Uterus (tissue), 4 donors: ENCODE measurements at places on chromosomes 13 and 19.
A peak's percentile ranks its signal among the peaks of the same experiment; 100 is the strongest.

DNA sequence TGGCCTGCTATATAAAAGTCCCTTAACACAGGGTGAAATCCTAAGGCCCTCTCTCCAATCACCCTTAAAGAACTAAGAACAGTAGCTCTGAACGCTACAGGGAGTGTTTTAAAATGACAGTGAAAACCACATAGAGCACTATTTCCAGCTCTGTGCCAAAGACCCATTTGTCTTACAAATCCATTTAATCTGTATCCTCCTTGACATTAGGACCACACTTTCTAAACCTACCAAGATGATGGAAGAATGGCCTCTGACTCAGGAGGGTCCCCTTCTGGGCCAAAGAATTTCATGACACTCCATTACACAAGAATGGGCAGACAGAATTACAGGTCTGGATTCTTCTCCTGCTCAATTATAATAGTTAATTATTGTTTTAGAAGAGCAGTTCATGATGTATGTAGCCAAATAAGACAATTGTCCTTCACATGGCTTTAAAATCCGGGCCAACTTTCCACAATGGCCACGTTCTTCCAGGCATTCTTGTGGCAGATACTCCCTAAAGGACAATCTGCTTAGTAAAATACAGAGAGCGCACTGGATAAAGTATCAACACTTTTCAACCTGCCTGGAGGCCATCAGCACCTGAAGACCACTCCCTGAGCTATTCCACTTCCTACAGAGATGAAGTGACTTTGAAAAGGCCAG lies 61.0 kb downstream of the STK24 start:
- no peak for DNase-seq

- DNase-seq = no peak
Observed at GRCh38 chr13:113584870-113585671, 518 bp downstream of the TFDP1 start.

- DNase-seq = no peak
Observed at GRCh38 chr13:23574421-23575145, 4.4 kb downstream of the TNFRSF19 start.

GRCh38 chr19:54696117-54696548 lies 28.1 kb upstream of the KIR3DL3 start:
- no peak for DNase-seq

DNA sequence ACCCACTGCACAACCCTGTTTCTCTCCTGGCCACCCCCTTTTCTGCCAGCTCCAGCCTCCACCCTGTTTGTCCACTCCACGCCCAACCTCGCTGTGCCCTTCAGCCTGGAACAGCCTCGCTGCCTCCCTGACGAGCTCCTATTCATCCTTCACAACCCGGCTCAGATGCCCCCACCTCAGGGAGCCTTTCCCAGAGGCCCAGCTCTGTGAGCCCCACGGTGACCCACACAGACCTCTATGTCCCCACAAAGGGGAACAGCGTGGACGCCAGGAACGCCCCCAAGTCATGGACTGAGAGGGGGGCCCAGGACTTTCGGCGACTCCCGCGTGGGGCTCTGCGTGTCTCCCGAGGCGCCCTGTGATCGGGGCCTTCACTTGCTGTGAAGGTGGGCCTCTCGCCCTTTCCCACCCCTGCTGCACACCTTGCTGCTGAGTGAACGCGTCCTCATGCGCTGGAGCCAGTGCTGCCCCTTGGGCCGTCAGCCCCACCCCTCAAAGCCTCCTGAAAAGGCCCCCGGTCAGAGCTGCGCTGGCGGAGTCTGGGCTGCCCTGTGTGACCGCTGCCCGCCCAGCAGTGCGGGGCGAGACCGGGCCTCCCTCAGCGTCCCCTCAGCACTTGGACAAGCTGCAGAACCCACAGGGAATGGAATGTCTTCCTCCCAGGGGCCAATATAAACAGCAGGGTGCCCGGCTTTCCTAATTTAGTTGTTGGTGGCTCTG lies 40.0 kb downstream of the ADPRHL1 start:
- DNase-seq = no peak

GRCh38 chr13:48686636-48687210 lies 33.0 kb downstream of the CYSLTR2 start:
- no peak for DNase-seq

DNA sequence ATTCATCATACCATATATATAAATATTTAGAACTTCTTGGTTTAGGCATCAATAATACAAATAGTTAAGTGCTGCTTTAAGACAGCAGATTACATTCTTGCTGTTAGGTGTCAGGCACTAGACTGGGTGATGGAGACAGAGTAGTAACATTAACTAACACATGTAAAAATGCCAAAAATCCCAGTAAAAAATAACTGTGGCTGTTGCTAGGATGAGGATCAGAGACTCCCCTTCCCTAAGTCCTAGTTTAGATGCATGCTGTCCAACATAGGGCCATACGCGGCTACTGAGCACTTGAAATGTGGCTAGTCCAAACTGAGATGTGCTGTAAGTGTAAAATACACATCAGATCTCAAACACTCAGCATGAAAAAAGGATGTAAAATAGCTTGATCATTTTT lies 94.7 kb downstream of the CDADC1 start:
- no peak for DNase-seq

GRCh38 chr13:95301183-95301967 lies at the start of gene ABCC4:
Gene ABCC4 (minus strand): TSS chr13:95301451. CDS start chr13:95301314, 137 bp downstream.
- DNase-seq = peak; percentile 17

DNA sequence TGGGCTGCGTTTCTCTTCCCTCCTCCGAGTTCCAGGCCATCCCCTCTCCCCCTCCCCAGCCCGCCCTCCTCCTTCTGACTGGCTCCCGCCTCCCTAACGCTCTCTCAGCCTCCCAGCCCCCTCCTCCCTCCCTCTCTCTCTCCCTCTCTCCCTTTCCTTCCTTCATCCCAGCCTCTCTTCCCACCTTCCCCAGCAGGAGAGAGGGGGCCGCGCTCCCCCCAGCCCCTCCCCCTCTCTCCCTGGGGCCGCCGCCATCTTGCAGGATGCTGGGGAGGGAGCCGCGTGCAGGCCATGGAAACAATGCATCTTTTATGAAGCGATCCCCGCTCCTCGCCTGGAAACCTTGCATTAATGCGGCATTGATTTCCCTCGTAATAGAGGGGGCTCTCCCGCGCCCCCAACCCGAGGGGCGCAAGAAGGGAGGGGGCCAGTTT lies 42.6 kb upstream of the ADGRL1 start:
- DNase-seq = peak; percentile 85

- no peak for DNase-seq
Observed at GRCh38 chr19:19315444-19315843, 4.9 kb downstream of the SUGP1 start.

DNA sequence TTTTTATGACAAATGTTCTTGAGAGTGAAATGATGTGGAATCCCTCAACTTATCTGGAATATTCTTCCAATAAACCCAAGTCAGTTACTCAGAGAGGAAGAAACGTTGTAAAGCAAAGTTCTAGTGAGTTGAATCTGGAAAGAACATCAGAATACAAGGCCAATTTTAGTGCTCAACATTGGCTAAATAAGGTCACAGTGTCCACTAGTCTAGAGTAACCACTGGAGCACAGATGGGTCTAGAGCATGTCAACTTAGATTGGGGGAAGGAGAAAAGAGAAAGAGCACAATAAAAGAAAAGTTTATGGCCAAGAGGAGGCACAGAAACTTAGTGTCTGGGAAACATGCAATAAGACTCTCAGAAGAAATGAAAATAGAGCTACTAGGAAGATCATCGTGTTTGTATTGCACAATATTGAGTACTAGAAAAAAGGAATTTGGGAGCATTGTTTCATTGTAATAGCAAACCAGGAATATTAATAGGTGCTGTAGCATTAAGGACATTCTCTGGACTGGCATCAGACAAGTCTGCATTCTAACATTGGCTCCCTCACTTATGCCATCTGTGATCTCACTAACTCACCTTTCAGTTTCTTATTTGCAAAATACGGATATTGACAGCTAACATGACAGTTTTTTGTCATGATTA lies 1318.5 kb downstream of the PCDH9 start:
- no peak for DNase-seq

GRCh38 chr13:32838945-32839344 lies 177.3 kb upstream of the KL start:
- no peak for DNase-seq

- DNase-seq = no peak
Observed at GRCh38 chr19:36058481-36059179, 3.9 kb downstream of the WDR62 start.

DNA sequence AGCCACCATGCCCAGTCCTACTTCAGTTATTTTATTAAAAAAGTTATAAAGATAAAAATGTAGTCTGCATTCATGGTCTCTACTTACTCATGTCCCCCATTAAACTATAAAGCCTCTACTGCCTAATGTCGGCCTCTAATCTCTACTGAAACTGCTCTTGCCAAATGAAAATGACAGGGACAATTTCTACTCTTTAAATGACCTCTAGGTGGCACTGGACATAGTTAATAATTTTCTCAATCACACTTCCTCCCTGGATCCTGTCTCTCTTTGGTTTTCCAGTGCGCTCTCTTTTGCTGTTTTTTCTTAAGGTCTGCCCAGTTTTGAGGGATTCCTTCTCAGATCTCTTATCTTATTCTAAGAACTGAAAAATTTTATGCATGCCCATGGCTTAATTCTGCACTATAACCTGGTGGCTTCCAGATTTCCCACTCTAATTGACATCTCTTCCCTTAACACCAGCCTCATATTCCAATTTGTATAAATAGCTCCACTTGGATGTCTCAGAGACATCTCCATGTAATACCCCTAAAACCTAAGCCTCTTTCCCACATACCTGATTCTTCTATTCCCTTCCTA lies 54.3 kb downstream of the MTMR6 start:
- DNase-seq = no peak

DNA sequence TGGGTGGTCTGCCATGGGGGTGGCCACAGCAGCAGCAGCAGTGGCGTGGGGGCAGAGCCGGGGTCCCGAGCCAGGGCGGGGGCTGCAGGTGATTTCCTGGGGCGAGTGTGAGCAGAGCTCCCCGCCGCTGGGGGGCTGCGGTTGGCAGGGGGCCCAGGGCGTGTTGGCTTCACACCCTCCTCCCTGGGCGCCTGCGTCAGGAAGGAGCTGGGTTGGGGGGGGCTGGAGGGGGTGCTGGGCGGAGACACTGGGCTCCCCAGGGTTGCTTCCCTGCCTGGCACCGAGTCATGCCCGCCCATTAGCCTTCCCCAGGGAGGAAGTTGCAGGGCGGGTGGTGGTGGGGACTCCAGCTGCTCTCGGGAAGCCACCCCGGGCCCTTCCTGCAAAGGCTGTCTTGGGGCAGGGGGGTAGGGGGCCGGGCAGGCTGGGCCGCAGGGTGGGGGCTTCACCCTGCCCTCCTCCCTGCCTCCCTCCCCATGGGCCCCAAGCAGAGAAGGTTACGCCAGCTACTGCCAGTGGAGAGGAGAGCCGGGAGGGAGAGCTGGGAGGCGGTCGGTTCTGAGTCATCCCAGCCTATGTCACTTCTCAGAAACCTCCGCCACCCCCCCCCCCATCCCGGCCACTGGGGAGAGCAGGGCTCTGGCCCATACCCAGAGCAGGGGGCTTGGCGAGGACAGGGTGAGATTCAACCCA lies 4.6 kb downstream of the MIDN start:
- peak; percentile 96 for DNase-seq

DNA sequence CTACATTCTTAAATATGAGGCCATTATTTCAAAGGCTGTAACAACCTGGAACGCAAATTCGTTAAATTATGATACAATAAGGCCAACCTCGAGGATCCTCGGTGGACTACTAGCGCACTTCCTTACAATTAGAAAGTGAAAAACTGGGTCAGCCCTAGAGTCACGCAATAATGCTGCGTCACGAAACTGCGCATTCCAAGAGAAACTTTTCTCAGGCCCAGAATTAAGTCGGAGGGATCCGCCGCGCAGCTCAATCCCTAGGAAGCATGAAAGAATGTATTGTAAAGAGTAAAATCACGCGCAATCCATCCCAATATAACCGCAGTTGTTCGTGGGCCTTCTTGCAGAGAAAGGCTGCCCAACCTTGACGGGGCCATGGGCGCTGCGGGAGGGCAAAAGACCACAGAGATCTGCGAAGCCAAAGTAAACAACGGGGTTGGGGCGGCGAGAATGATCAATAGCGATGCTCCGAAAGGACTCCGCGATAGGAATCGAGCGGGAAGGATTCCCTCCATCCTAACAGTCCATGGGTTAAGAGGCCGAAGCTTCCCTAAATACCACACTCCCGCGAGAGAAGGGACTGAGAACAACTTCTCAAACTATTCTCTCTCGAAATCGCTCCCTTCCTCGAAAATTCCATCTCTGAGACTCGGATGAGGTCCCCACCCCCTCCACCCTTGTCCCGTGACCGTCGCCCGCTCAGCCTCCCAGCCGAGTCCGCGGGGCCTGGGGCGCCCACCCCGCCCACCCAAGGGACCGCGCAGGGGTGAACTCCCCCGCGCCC lies 564 bp downstream of the SPART start:
- peak; percentile 85 for DNase-seq

DNA sequence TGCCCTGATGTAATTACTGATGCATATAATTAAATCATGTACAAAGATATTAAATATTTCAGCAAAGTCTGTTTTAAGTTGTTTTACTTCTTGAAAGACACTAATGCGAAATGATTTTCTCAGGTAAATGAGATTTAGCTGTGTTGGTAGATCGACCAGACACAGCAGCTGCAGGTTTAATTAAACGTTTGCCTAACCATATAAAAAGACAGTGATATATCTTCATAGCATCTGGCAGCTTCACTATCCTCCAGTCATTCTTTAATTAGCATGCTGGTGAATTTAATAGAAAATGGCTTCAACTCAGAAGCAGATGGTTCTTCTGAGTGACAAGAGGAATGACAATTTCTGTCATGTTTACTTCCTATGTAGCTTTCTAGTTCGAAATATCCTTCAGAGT lies 69.3 kb downstream of the NHLRC3 start:
- DNase-seq = no peak

DNA sequence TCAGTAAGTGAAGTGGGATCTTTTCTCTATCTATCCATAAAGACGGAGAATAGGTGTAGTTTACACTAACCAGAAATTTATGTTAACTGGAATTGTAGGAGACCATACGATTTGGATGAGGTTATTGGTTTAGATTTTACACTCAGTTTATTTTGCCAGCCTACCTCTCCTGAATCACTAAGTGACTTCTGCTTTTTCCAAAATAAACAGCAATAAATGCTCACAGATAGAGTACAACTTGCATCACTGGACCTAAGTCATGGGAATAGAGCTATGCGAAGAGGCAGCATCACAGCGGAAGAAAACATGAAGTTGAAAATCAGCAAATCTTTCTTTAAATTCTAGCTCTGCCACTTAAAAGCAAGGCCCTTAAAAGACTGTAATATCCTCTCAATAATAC lies 781.0 kb downstream of the LIG4 start:
- DNase-seq = no peak

DNA sequence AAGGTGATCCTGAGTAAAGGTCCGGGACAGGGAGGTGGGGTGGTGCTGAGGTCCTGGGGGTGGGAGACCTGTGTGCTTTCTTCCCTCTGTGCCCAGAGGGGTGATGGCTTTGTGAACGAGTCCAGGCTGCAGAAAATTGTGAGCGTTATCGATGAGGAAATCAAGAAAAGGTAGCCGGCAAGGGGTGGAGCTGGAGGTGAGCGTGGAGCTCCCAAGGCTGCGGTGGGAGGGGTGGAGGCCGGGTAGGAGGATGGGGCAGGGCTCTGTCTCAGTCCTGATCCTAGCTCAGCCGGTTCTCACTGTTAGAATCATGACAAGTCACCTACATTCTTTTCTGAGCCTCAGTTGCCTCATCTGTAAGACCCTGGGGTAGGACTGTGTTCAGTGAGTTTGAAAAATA lies 4.0 kb downstream of the SELENOV start:
- DNase-seq = no peak

GRCh38 chr13:63167699-63168337 lies 1752.2 kb upstream of the PCDH20 start:
- DNase-seq = no peak

GRCh38 chr19:3660493-3661219 lies 34.1 kb upstream of the CACTIN start:
- DNase-seq = no peak

- DNase-seq = no peak
Observed at GRCh38 chr13:97879646-97880310, 73.7 kb upstream of the IPO5 start.
